ENCODE measurements at places on chromosomes 3 and 15.

GRCh38 chr15:84402856-84403608, 167.5 kb downstream of the GOLGA6L4 start:
- DNase-seq, result peak; percentile 76

GRCh38 chr3:53253707-53254508, 1.9 kb downstream of the TKT start:
- no peak for DNase-seq

GRCh38 chr15:90617668-90618097, 88.0 kb downstream of the CRTC3 start:
- no peak for DNase-seq

- no peak for DNase-seq
These were observed 208.4 kb upstream of the ALCAM start for GRCh38 chr3:105158286-105158685.

- DNase-seq, result no peak
These were observed 81.7 kb upstream of the NPHP3 start for GRCh38 chr3:132803889-132804288.

DNA sequence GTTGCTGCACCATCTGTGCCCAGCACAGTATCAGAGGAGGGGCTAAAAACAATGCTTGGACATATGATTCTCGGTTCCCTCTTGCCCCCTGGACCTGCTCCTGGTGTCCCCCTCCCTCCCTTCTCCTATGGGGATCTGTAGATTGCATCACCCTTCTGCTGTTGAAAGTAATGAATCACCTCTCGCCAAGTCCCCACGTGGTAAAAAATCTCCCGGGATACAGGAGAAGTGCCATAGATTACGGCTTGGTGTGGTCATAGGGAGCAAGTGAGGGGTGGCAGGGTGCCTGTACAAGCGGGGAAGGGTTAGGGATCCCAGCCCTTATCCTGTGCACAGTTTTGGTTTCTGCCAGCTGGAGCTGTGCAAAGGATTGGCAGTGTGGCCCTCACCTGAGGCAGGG, 37.7 kb downstream of the AMOTL2 start:
- no peak for DNase-seq

GRCh38 chr15:28912422-28912821, 26.6 kb downstream of the APBA2 start:
- peak; percentile 53 for DNase-seq

- no peak for DNase-seq
These were observed 129.4 kb downstream of the LRIG1 start for GRCh38 chr3:66371432-66371831.

GRCh38 chr15:88982304-88982945, 69.2 kb upstream of the MFGE8 start:
- peak; percentile 75 for DNase-seq

- DNase-seq, result no peak
These were observed 154.2 kb upstream of the SMAD3 start for GRCh38 chr15:66911131-66911700.

GRCh38 chr3:48990636-48991469, 812 bp downstream of the P4HTM start:
- no peak for DNase-seq

- DNase-seq, result no peak
These were observed 122.1 kb upstream of the IQSEC1 start for GRCh38 chr3:13195374-13195773.

DNA sequence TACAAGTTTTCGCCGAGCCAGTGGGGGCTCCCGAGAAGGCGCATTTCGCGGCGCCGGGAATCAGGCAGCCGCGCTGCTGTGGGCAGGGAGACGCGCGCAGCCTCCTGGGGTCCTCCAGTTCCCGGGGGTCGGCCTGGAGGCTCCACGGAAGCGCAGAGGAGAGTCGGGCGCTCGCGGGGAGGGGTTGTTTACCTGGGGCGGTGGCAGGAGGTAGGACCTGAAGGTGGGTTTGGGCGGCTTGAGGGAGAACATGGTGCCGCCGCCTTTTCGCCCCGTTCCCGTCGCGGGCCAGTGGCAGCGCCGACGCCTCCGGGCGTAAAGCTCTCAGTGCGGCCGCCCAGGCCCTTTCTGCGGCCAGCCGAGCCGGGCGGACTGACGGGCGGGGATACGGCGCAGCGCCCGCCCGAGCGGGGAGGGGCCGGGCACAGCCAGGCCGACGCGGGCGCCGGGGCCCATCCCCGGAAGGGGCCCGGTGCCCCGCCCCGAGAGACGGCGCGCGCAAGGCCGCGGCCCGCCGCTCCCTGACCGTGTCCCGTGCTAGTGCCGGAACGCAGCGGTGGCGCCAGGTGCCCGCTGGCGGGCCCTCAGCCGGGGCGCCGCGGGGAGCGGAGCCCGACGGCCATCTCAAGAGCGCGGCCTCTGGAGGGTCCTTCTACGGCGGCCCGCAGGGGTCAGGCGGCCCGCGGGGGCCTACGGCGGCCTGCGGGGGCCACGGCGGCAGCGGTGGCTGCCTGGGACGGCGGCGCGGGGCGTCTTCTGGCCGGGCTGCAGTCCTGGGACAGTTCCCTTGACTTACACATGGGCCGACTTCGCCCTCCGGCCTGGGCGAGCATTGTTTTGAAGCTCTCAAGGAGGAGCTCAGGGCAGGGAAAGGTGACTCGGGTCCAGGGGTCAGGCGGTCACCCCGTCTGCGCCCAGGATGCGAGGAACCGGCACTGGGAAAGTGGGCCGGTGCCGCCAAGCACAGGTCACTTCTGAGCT, at the start of gene MTMR10:
MTMR10 (minus strand) TSS at position 374 of the 981 bp plus-strand sequence; CDS start at position 252, 122 bp downstream.
- DNase-seq, result peak; percentile 84

DNA sequence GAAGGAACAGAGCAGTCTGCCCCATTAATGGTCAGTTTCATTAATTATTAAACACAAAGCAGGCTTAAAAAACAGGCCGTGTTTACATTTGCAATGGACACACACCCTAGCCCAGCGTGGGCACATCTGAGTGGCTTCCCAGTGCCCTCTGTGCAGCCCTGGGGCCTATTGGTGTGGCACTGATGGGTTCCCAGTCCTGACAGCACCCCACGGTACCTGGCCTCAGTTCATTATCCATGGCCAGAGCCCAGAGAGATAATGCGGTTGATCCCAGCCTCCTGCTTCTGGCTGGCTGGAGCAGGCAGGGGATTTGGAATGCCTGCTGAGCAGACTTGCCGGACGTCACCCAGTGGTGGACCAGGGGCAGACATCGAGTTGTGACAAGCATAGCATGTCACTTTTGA, 110.5 kb upstream of the ABHD17C start:
- DNase-seq, result peak; percentile 58

DNA sequence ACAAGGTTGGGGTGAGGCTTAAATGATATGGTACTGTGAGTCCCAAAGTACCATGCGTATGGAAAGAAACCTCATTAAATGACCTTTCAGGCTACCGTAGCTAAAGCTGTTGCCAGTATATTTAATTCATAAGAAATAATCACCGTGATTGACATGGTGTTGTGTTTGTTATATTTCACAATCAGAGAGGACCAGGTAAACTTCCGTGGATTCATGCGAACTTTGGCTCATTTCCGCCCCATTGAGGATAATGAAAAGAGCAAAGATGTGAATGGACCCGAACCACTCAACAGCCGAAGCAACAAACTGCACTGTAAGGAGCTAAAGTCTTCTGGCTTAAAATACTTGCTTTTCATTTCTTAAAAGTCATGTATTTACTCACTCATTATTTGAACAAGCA, 31.5 kb downstream of the CHP1 start:
- no peak for DNase-seq

DNA sequence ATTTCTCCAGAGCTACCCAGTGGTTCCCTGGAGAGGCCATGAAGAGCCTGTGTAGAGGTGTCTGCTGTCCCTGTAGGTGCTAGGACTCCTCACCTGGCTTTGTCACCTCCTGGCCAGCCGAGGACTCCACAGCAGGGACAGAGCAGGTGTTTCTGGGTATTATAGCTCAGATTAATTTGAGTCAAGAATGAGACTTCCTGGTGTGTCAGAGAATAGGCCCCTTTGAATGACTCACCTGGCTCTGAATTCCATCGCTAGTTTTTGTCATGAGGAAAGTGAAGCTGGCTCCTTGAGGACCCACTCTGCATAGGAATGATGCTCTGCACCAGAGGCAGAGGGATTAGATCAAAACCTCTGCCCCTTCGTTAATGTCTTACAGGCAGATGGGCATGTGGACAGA, 167.5 kb upstream of the TOPAZ1 start:
- DNase-seq, result no peak

- no peak for DNase-seq
These were observed 31.5 kb downstream of the KLHL18 start for GRCh38 chr3:47314056-47314764.

DNA sequence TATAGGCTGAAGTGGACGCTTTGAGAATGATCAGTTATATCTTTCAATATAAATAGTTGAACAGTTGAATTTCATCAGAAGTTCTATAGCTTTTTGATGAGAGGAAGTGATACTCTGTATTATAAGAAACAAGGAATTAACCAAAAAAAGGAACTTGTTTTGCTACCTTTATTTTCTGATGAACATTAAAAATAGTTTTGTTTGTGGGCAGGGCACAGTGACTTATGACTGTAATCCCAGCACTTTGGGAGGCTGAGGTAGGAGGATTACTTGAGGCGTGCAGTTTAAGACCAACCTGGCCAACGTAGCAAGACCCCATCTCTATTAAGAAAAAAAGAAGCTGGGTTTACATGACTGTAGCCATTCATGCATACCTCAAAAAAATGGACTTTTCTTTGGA, 16.7 kb downstream of the BLOC1S6 start:
- no peak for DNase-seq

DNA sequence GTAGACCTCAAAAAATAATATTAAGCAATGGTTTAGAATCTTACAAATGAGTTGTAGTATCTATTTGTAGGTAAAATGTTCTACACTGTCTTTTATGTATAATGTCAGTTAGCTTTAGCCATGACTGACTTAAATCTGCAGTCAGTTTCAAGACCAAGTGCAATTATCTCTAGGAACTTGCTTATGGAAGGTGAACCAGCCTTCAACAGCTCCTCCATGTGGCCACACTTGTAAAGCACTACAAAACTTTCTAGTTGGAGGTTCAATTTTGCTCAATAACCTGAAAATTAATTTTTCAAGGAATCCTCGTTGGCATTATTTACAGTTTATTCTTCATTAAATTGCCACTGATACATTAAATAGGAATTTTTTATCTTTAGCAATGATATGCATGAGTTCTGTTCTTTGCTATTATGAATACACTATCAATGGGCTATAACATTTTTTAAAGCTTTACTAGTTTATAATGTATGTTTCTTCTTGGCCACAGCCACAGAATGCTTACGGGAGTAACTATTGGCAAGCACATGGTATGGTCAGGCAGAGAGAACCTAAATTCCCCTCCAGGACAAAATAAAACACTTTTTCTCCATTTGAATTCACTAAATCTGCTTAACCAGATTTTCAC, 315.3 kb upstream of the UBE2E2 start:
- no peak for DNase-seq

DNA sequence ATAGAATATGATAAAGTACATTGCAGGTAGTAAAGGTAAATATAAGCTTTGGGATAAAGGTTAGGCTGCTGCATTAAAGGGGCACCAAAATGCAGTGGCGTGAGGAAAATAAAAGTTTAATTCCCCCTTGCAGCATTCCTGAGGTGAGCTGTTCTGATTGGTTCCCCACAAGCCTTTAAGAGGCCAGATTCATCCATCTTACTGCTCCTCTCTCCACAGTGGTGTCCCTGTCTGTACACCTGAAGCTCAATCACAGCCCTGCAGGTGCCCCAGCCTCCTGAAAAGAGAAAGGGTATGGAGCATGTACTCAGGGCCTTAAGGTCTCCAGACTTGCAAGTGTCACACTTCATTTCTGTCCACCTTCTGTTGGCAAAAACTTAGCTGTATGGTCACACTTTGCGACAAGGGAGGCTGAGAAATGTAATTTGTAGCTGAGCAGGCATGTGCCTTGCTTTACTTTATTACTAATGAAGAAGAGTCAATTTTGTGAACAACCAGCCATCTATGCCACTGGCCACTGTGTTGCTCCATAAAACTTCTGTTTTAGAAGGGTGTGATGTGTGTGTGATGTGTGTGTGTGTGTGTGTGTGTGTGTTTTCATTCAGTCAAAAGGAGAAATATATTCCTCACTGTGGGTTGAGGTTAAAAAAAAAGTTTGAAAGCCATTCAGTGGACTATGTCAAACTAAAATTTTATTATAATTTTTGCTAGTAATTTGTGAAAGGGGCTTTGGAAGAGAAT, 12.8 kb downstream of the LACTB start:
- no peak for DNase-seq

DNA sequence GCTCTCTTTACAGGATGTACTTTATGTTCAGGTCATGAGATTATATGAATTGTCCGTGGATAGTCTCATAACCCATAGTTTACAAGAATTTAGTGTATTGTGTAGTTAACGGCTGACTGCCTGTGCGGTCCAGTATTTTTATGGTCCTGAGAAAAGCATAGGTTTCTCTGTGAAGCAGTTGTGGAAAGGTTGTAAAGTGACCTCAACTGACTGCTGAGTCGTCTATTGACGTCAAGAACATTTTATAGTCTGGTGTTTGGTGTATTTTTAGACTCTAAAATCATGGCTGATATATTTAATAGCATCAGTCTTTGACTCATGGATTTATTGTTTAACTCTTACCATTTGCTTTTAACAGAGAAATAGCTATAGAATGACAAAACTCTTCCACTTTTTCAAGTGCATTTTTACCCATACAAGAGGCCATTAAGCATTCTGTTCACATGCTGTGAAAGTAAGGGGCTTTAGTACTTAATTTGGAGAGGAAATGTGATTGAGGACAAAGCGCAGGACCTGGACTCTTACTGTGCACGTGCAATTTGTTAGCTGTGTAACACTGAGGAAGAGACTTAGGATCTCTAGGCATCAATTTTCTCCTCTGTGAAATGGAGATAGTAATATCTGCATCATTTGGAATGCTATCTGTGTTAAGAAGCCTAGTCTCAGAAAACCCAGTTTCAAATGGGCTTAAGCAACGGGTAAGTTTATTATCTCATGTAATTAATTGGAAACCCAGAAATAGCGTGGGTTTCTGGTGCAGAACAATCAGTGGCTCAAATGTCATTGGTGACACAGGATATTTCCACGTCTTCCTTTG, 240.8 kb downstream of the NFKBIZ start:
- no peak for DNase-seq

DNA sequence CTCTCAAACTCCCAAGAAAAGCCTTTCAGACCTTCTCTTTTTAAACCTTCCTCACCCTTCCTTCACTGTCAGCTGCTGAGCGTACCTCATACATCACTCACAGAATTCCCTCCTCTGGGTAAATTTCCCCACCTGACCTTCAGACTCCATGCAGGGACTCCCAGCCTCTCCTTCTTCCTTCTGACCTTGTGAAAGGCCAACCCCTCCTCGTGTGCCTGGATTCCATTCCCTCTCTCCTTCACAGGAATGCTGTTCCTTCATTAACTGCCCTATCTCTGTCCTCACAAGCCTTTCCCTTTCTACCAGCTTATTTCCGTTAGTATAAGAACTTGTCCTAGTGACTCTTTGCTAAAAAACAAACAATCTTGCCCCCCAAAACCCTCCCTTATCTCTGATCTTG, 69.7 kb upstream of the MME start:
- no peak for DNase-seq

- DNase-seq, result no peak
These were observed 1.2 kb upstream of the STT3B start for GRCh38 chr3:31531452-31531991.

GRCh38 chr3:46960081-46960701, 16.4 kb downstream of the CCDC12 start:
- no peak for DNase-seq

- DNase-seq, result no peak
These were observed 33.1 kb downstream of the PTX3 start for GRCh38 chr3:157469561-157470294.
